ENCODE measurements at places on chromosomes 3 and 15.

DNA sequence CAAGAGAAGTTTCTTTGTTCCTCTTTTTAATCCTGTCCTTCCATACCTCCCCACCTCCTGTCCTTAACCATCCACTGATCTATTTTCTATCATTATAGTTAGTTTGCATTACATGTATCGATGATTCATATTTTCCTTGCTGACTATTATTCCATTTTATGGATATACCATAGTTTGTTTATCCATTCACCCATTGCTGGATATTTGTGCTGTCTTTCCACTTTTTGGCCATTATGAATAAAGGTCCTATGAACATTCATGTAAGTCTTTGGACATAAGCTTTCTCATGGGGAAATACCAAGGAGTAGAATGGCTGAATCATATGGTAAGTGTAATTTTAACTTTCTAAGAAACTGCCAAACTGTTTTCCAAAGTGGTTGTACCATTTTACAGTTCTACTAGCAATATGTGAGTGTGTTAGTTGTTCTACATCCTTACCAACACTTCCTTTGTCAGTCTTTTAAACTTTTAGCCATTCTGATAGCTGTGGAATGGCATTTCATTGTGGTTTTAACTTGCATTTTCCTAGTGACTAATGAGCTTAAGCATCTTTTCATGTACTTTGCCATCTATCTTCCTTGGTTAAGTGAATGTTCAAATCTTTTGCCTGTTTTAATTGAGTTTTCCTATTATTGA, 11.7 kb downstream of the ATP6V1A start:
- DNase-seq, result no peak

DNA sequence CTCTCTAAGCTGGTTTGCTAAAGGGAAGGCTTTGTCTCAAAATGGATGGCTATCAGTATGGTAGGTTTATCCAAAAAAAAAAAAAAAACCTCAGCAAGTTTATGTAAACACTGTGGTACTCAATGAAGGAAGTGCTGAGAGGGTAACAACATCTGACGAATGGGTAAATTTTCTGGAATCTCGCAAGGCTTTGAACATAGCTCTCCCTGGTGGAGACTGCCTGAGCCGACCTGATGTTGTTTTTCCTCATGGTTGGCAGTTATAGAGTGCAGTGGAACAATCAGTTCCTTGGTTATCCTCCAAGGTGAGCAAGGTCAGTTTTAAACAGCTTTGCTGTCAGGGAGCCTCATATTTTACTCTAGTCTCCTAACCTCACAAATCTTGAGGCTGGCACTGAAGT, 94.6 kb downstream of the ZPLD1 start:
- DNase-seq, result no peak

DNA sequence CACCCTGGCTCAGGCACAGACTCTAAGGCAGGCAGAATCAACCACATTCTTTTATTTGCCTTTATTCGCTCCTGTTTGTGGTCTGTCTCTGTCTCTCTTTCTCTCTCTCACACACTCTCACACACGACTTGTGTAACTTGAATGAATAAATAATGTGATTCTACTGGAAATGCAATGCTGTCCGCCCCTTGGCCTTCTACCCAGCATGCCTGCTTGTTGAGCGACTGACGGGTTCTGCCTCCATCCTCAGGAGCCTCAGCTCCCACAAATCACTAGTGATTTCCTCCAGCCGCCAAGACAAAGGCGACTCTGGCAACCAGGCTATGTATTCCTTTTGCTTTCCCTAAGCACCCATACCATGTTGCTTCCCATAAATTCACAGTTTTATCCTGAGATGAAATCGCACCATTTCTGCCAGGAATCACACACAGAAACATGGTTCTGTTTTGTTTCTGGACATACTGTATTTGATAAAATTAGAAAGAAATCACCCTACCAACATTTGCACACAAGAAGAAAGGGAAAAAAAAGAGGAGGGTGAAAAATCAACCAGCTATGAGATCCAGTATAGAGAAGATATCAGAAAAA, 460.8 kb downstream of the MAGI1 start:
- DNase-seq, result no peak

DNA sequence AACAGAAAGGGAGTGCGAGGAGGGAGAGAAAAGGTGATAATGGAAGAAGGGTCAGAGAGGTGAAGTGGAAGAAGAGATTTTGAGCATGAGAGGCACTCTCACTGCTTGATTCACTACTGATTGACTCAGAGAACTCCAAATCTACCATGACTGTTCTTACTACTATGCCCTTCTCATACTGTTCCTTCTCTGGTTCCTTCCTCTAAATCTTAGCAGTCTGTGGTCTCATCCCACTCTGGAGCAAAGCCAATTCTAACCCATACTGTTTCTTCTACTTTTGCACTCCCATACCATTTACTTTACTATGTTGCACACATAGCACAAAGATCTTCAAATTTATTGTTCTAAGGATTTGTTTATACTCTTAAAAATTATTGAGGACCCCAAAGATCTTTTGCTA, 100.8 kb downstream of the DTWD1 start:
- DNase-seq, result no peak

DNA sequence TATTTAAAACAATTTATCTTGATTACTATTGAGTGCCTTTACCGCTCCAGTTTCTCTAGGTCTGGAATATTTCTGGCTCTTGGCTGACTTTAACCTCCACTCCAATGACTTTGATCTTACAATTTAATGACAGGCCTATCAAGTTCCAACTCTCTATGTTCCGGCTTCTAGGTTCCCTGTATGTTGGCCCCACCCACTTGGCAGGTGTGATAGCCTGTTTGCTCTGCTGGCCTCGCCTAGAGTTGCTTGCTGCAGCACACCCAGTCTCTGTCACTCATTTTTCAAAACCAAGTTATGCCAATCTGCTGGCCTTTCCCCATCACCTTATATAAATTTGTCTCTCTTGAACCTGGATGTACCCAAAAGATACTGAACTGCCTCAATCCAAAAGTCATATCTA, 428.0 kb downstream of the ROBO1 start:
- no peak for DNase-seq

GRCh38 chr3:32420126-32421038, 28.7 kb downstream of the CMTM7 start:
- DNase-seq, result no peak

DNA sequence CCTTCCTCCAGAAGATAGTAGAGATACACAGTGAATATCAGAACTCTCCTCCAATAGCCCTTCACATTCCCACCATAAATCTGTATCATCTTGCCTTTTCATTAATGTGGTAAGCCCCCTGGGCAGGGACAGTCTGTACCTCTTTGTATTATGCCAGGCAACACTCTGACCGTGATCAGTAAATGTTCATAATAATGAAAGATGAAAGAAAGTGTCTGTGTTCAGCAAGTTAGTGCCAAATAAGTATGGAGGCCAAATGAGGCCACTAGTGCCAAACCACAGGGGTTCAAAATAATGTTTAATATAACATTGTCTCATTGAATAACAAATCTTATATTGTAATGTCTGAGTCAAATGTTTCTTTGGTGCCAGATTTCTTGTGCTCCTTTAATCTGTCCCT, 104.3 kb downstream of the CMSS1 start:
- DNase-seq, result no peak

GRCh38 chr15:50880206-50880605, 28.3 kb upstream of the AP4E1 start:
- DNase-seq, result no peak

DNA sequence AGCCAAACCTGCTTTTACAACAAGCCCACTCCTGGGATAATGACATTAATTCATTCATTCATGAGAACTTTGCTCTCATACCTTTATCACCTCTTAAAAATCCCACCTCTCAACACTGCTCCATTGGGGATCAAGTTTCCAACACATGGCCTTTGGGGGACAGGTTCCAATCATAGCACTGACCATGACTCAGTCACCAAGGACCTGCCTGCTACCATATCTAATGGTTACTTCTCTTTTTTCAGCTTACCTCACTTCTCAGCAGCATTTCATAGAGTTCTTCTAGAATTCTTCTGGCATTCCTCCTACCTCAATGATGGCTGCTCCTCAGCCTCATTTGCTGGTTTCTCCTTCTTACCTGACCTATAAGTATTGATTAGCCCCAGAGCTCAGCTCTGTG, 36.9 kb upstream of the RYK start:
- no peak for DNase-seq

- no peak for DNase-seq
These were observed 1278.0 kb upstream of the GBE1 start for GRCh38 chr3:83039422-83039821.

Measured in stimulated activated CD8-positive, alpha-beta memory T cell treated with anti-CD3 and anti-CD28 coated beads, Interleukin-2, amount 100 ng/mL, for 1 hour (primary cell).